ENCODE measurements at places on chromosomes 3 and 15.

- DNase-seq = no peak
Observed at GRCh38 chr3:89300981-89301380, 193.6 kb downstream of the EPHA3 start.

- no peak for DNase-seq
Observed at GRCh38 chr3:100260081-100260684, 609 bp upstream of the TBC1D23 start.

DNA sequence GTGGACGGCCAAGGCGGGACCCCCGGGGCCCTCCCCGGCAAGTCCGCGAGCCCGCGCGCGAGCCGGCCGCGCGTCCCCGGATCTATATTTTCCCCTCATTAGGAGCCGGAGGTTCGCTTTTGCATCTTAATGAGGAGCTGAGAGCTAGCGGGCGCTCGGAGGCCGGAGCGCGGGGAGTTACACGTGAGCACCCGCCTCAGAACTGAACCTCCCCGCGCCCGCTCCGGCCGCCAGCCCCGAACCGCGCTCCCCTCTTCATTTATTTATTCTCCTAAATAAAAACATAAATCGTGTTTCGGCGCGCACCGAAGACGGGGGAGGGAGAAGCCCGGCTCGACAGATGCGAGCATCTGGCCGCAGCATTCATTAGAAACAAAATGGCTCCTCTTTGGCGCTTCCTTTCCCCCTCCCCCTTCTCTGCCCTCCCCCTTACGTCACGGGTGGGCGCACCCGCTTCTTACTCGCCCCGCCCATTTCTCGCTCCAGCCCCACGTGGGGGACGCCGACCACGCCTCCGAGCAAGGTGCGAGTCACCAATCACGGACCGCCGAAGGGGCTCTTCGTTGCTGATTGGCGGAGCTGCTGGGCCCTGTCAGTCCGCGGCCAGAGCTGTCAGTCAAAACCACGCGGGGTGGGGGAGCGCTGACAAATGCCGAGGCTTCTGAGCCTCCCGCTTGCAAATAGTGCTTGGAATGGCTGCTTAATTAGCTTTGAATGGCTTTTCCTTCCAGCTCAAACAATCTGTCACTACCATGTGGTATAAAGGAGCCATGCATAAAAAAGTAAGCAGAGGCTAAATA lies 1.6 kb upstream of the TLE3 start:
- DNase-seq = peak; percentile 99

GRCh38 chr3:43094851-43095250 lies 11.0 kb downstream of the POMGNT2 start:
- DNase-seq = no peak

- no peak for DNase-seq
Observed at GRCh38 chr3:7292362-7292761, 431.4 kb downstream of the GRM7 start.

DNA sequence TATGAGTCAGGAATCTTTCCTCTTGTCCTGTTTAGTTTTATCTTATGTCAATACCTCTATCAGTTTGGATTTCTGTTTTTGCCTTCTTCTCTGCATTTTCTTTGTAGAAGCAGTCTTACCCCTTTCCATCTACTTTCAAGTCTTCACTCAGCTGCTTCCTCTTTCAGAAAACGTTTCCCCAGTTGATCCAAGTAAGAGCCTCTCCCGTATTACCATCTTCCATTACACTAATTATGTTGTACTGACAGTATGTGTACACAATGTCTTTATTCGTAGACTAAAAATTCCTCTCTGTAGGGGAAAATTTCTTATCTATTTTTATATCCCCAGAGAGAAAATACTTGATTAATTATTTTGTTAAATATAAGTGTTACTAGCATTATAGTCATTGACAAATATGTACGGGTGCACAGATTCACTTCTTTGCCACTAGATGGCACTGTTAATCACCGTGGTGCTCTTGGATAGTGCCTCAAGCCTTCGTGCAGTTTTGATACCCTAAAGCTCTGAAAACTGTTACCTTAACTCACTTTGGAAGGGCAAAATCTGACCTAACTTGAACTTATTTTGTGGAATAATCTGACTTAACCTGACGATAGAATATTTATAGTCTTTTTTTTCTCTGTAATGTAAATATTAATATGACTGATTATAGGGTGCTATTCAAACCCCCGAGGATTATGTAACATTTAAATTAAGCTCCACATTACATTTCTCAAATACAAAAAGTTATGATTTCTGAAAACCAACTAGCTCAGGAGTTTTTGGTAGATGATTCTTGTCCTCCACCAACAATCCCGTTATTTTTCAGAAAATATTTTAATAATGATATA lies 74.2 kb upstream of the POU1F1 start:
- DNase-seq = peak; percentile 15

- DNase-seq = no peak
Observed at GRCh38 chr3:112965656-112966055, 9.2 kb downstream of the CD200R1 start.

DNA sequence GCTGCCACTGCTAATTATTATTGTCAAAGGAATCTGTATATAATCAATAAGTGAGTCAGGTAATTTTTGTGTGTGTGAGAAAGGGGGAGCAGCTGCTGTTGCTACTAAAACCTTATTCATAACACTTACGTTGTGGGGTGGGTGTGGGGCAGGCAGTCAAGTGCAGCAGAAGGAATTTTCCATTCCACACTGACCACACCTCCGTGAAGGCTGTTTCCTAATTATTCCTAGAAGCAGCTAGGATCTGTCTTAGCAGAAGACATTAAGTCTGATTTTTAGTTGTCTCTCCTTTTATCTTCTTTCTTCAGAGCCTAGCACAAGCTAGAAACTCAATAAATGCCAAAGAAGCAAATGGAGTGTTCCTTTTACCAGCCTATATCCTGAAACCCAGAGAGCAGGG lies 4.0 kb upstream of the U2SURP start:
- DNase-seq = no peak

DNA sequence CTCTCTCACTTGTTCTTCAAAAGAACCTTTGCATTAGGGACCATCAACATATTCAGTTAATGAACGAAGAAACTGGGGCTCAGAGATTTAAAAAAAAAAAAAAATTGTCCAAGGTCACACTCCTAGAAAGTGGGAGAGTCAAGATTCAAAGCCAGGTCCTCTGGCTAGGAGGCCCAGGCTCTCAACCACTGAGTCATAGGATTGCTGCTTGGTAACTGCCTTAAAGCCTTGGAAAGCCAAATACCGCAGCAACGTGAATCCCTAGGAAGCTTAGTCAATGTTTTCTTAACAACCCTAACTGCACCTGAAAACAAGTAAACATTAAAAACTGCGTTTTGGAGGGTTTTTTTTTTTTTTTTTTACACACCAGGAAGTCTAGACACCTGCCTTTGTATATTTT lies 156.8 kb downstream of the WNT5A start:
- DNase-seq = no peak

- DNase-seq = no peak
Observed at GRCh38 chr3:101879623-101880284, 30.4 kb downstream of the NFKBIZ start.

GRCh38 chr15:40157778-40158447 lies 3.0 kb upstream of the BUB1B start:
- DNase-seq = no peak

Measured in GM18507 (cell line).